ENCODE measurements at places on chromosomes 5 and 9.
A peak's percentile ranks its signal among the peaks of the same experiment; 100 is the strongest.

GRCh38 chr5:117621921-117622320 lies 1047.3 kb upstream of the SEMA6A start:
- DNase-seq = no peak

DNA sequence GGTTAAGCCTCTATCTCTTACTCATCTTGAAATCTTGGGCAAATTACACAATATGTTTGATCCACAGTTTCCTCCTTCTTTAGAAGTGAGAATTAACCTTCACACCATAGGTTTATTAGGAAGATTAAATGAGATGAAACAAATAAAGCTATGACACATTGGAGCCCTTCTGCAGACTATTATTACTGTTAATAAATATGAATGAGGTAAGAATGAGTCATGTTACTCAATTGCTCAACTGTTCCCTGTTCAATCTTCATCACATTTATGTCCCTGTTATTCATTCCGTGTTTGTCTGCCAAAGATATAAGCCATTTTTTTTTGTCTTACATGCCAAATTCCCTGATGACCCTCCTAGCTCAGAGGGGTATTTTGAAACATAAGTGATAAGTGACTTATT lies 52.1 kb upstream of the PAPPA start:
- no peak for DNase-seq

DNA sequence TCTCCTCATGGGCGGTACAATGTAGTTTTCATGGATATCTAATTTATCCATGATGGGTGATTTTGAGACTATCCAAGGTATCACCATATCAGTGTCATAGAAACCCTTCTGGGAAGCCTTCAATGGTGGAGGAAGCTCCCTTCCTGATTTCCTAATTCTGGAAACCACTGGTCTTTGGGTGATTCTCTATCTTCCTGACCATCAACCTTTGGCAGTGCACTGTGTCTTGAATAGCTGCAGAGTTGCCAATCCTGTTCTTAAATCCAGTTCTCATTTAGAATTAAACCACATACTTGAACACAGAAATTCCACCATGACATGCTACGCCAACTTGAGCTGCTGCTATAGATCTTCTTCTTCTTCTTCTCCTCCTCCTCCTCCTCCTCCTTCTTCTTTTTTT lies 161.7 kb upstream of the KLF9 start:
- no peak for DNase-seq

- no peak for DNase-seq
Observed at GRCh38 chr5:175902026-175902425, 30.6 kb downstream of the CPLX2 start.

DNA sequence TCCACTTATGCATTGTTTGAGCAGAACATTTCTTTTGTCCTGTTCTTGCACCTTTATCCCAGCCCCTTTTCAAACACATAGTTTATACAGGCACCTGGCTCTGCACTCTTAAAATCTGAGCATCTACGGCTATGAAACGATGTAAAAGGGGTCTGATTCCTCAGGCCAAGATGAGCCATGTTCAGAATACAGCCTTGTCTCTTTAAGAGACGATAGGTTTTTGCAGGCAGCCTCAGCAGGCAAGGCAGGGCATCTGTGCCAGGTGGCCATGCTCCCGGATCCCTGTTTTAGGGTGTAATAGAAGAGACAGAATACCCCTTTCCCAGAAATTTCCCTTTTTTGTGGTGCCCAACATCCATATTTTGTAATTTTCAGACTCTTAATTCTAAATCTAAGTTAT lies 89.1 kb upstream of the NFIB start:
- no peak for DNase-seq

DNA sequence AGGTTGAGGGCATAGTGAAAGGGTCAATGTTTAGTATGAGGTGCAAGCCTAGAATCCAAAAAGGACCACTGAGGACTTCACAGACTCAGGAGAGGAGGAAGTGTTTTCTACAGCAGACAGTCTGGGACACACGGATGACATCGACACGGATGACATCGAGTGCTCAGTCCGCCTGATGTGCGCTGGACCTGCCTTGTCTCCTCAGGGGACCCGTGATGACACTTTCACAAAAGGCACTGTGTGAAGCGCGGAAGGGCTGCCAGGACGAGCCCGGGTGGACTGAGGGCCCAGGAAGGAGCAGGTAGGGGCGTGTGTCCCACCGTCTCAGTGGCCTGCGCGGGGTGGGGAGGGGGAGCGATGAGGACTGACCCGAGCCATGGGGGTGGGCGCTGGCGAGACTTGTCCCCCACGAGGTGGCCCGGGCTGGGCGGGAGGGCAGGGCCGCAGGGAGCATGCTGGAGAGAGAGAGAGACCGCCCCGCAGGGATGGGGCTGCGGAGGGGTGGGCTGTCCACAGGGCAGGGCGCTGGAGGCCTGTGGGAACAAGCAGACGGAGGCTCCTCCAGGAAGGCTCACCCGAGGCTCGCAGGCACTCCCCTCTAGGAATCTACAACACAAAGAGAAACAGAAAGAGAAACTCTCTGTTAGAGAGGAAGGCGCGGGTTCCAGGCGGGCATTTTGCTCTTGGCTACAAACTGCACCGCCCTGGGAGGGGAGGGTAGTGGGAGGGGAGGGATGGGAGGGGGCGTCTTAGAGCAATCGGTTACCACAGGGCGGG lies 54.9 kb downstream of the USP20 start:
- peak; percentile 66 for DNase-seq

DNA sequence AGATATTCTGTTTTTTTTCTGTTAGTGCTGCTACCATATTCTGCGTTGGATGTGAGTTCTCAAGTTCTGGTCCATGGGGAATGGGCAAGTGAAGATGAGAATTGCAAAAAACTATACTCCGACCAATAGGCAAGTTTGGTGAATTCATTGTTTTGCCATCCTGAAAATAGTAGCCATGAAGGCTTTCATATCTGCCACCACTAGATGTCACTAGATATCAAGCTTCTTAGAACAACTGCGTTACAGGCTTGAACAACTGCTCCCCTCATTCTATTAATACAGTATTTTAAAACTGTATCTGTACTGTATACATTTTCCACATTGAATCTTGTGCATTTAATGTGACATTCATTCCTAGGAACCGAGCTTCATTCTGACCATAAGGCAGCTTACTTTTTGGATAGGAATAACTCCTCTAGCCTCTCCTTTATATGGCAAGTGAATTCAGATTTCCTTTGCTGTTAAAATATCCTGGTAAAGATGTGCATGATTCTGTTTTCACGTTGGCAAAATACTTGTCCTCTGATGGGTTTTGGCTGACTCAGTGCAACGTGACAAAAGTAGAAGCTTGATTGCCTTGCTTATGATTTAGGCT lies 163.6 kb downstream of the SREK1 start:
- no peak for DNase-seq

GRCh38 chr5:125269926-125270325 lies 523.5 kb upstream of the ZNF608 start:
- no peak for DNase-seq

DNA sequence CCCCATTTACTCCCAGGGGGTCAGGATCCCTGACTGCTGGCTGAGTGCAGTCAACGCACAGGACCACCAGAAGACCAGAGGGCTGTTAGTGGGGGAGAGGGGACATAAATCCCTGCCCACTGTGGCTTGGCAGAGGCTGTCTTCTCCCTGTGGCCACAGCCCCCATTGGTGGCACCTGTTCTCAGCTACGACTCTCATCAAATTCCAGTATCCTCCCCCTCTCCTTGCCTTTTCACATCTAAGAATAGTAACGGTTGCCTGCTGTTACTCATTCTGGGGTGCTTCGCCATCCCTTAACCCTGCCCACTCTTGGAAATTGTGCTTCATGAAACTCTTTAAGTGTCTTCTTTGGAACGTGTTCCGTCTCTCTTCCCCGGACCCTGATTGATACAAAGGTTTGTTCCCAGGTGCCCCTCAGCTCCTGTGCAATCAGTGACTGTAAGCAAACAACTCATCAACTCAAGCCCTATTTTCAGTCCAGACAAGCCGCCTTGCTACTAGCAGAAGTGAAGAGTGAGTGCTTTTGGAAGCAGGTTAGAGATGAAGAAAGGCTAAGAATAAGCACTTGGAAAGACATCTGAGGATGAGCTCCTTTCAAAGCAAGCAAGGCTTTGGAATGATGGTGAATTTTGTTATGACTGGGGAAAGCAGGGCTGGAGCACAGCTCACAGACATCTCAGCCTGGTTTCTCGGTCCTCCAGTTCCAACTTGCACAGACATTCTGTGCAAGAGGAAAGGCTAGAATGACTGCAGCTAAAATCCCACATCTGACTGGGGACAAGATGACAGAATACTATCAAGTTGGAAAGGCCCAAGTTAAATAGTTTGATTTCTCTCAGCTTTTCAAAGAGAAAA lies 22.9 kb upstream of the DENND1A start:
- DNase-seq = no peak

DNA sequence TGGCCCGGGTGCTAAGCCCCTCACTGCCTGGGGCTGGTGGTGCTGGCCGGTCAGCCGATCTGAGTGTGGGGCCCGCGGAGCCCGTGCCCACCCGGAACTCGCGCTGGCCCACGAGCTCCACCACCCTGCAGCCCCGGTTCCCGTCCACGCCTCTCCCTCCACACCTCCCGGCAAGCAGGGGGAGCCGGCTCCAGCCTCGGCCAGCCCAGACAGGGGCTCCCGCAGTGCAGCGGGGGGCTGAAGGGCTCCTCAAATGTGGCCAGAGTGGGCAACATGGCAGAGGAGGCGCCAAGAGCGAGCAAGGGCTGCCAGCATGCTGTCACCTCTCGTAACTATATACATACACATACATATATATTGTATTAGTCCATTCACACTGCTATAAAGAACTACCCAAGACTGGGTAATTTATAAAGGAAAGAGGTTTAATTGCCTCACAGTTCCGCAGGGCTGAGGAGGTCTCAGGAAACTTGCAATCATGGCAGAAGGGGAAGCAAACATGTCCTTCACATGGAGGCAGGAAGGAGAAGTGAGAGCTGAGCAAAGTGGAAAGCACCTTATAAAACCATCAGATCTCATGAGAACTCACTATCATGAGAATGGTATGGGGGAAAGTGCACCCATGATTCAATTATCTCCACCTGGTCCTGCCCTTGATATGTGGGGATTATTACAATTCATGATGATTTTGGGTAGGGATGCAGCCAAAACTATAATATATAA lies 56.8 kb downstream of the LIX1 start:
- no peak for DNase-seq

DNA sequence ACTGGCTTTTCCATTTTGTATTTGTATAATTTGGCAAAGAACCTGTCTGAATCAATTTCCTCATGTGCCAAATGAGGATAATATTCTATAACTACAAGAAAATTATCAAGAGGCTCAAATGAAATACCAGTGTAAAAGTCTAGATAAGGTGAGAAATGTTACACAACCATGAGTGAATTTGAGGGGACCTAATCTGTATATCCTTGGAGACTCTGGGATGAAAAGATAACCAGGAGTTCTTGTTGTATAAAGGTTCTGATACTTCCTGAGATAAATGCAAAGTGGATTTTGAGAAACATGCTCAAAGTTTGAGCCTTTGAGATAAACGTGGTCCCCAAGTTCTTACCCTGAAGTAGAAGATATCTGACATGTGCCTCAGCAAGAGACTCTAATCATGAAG lies 120.3 kb upstream of the SLC12A2 start:
- DNase-seq = no peak

- no peak for DNase-seq
Observed at GRCh38 chr5:173689171-173689736, 72.8 kb upstream of the BOD1 start.

GRCh38 chr9:13144166-13144775 lies 135.2 kb downstream of the MPDZ start:
- no peak for DNase-seq

DNA sequence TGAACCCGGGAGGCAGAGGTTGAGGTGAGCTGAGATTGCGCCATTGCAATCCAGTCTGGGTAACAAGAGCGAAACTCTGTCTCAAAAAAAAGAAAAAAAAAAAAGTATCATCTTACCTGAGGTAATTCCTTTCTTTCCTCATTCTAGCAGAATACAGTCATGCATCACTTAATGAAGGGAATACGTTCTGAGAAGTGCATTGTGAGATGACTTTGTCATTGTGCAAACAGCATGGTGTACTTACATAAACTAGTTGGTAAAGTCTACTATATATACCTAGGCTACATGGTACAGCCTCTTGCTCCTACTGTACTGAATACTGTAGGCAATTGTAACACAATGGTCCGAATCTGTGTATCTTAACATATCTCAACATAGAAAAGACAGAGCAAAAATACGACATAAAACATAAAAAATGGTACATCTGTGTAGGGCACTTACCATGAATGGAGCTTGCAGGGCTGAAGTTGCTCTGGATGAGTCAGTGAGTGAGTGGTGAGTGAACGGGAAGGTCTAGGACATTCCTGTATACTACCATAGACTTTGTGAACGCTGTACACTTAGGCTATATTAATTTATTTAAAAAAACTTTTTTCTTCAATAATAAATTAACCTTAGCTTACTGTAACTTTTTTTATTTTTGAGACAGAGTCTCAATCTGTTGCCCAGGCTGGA lies 100.4 kb downstream of the GLDC start:
- no peak for DNase-seq

DNA sequence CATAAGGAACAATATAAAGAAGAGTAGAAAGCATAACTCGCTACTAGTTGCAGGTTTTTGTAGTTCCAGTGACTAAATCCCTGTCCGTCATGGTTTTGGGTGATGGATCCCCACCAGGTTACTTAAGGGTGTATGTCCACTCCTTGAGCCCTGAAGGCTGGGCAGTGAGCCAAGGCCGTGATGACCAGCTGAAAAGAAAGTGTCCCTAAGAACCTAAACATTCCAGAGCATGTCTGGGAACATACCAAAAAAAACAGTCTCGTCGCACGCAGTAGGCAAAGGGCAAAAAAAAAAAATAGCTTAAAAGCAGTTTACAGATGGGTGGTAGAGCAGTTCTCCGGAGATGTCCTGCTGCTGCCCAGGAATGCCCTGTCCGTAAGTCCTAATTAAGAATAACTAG lies 21.4 kb upstream of the SNAPC3 start:
- no peak for DNase-seq

GRCh38 chr9:18994263-18994916 lies 38.6 kb downstream of the SAXO1 start:
- no peak for DNase-seq

DNA sequence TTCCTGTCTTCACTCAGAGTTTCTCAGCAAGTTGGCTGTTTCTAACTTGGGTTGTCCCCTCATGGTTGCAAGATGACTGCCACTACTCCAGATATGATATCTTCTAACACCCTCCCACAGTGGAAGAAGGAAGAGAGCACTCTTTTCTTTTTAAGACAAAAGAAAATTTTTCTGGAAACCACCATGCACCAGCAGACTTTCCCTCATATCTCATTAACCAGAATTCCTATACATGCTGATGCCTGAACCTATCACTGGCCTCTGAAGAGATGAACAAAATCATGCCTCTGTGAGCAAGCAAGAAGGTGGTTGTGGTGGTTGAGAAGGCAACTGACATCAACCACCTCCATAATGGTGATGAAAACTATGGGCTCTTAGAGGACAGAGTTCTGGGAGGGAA lies 56.8 kb downstream of the FEM1C start:
- no peak for DNase-seq
